ENCODE measurements at places on chromosomes 6 and 20.
A peak's percentile ranks its signal among the peaks of the same experiment; 100 is the strongest.

DNA sequence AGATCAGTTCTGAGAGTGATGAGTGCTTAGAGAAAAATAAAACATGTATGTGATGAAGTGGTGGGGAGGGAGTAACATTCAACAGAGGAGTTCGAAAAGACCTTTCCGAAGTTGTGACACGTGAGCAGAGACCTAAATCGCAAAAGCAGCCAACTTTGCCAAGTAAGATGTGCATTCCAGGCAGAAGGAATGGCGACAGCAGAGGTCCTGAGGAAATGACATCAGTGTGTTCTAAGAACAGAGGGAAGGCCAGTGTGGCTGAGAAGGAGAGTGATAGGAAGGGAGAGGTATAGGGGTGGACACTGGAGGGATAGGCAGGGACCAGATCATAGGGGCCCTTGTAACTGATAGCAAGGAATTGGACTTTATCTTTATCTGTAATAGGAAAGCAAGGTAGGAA, 51.3 kb downstream of the ADAT2 start:
- no peak overlapping the region for H3K4me3 ChIP-seq
- H3K27ac ChIP-seq = no peak overlapping the region
- DNase-seq = no peak

DNA sequence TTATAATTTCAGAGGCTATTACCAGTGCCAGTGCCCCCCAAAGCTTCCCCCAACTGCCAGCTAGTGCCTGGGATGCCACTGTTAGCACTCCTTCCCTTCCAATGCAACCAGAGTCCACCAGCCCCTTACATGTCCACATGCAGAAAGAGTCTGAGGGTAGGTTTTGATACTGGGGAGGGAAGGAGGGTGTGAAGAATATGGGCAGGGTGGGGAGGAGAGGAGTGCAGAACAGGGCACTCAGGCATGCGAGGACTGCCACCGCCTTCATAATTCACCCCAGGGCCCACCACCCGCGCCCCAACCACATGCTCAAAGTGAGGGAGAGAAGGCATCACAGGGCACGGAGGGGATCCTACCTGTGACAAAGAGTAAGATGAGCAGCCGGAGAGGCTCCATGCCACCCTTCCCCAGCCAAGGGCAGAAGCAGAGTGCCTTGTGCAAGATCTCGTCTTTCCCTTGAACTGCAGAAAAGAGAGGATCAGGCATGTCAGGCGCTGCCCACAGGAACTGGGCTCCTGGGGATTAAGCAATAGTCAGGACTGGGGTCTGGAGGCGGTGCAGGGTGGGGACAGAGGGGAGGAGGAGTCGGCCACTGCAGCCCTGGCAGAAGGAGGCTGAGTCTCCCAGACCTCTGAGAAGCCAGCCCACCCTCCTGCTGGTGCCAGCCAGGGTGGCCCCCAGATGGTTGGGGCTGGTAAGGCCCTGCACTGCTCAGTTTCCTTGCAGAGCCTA, at the start of gene TREM2:
Gene TREM2, minus strand, starts transcription at position 430 of the 732 bp plus-strand sequence. Its CDS starts 34 bp downstream, at position 396.
- H3K27me3 ChIP-seq = no peaks in the 10 kb centered on the region
- H3K27ac ChIP-seq = no peak within 1 kb of the TSS
- DNase-seq = no peak
- H3K4me1 ChIP-seq = no peaks in the 10 kb centered on the region
- no peak within 1 kb of the TSS for H3K4me3 ChIP-seq
- no peaks in the 10 kb centered on the region for H3K36me3 ChIP-seq

DNA sequence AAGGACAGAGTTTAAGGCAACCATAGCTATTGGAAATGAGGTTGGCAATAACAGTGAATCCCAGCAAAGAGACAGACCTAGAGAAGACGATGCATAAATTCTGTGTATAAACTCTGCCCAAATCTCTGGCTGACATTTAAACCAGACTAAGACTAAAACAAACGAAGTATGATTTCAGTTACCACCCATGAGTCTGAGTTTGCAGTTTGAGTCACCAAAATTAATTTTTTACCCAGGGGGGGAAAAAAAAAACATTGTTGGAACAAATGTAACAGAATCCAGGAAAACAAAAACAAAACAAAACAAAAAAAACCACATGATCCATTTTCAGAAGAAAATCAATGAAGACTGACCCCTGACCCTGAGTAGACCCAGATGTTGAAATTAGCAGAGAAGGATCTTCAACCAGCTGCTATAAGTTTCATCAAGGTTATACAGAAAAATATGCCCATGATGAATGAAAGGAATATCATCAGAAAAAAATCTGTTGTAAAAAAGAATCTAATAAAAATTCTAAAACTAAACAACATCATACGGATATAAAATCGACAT, 190.8 kb downstream of the GMDS start:
- no peak overlapping the region for H3K4me3 ChIP-seq
- H3K36me3 ChIP-seq = no peaks in the 10 kb centered on the region
- no peaks in the 10 kb centered on the region for H3K27me3 ChIP-seq

GRCh38 chr20:38445381-38445796, 10.3 kb upstream of the SNHG17 start:
- H3K4me1 ChIP-seq = peaks cover 12% of the 10 kb centered on the region
- DNase-seq = no peak
- H3K36me3 ChIP-seq = no peaks in the 10 kb centered on the region
- no peak overlapping the region for H3K4me3 ChIP-seq
- no peaks in the 10 kb centered on the region for H3K27me3 ChIP-seq

DNA sequence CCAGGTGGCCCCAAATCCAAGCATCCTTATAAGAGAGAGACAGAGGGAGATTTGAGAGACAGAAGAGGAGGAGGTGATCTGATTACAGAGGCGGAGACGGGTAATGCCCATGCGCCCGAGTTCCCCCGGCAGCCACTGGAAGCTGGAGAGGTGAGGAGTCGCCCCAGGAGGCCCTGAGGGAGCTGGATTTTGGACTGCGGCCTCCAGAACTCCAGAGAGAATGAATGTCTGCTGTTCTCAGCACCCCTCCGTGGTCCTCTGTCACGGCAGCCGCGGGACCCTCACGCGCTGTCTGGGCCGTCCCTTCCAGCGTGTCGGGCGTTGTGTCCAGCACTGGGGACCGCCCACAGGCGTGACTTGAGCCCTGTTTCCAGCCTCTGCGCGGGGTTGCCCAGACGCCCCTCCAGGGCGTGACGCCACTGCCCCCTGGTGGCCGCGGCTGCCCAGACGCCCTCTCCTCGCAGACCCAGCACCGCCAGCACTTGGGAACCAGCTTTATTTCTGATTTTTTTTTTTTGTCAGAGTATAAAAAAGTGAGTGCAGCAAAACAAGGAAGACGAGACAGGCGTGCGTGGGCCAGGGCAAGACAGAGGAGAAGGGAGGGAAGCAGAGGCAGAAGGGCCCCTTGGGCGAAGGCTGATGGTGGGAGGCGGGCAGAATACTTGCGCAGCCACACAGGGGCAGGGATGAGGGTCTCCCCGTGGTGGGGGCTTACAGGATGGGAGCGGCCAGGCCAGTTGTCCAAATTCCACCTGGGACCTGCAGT, 4.1 kb upstream of the ZNF512B start:
- no peaks in the 10 kb centered on the region for H3K36me3 ChIP-seq
- H3K27ac ChIP-seq = no peak overlapping the region
- peak; percentile 85 for DNase-seq
- peaks cover 5% of the 10 kb centered on the region for H3K27me3 ChIP-seq
- peaks cover 5% of the 10 kb centered on the region for H3K4me1 ChIP-seq

GRCh38 chr6:125173341-125174095, 19.9 kb downstream of the TPD52L1 start:
- no peaks in the 10 kb centered on the region for H3K27me3 ChIP-seq
- DNase-seq = no peak
- no peak overlapping the region for H3K27ac ChIP-seq
- H3K4me3 ChIP-seq = no peak overlapping the region

GRCh38 chr6:14695579-14695978, 550.3 kb upstream of the JARID2 start:
- DNase-seq = no peak
- H3K4me3 ChIP-seq = no peak overlapping the region
- H3K27ac ChIP-seq = no peak overlapping the region
- H3K4me1 ChIP-seq = no peaks in the 10 kb centered on the region
- no peaks in the 10 kb centered on the region for H3K27me3 ChIP-seq
- H3K36me3 ChIP-seq = no peaks in the 10 kb centered on the region

DNA sequence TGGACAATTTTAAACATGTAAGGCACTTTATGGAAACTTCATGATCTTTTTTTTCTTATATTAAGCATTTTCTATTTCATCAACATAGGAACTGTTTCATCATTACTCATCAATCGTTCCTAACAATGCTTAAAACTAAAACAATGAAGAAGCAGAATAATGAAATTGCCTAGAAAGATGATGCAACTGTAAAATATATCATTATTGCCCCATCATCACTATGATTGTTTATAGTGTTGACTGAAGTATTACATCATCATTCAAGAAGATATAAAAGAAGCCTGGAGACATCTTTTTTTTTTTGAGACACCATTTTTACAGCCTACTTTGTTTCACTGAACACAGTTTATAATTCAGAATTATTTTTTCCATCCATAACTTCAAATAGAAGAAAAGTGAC, 147.2 kb downstream of the TRDN start:
- no peak overlapping the region for H3K4me3 ChIP-seq
- no peaks in the 10 kb centered on the region for H3K36me3 ChIP-seq
- no peak overlapping the region for H3K27ac ChIP-seq
- H3K4me1 ChIP-seq = no peaks in the 10 kb centered on the region
- H3K27me3 ChIP-seq = no peaks in the 10 kb centered on the region
- DNase-seq = no peak

- H3K36me3 ChIP-seq = no peaks in the 10 kb centered on the region
- peaks cover 13% of the 10 kb centered on the region for H3K4me1 ChIP-seq
- H3K27ac ChIP-seq = 0 out of 2 replicates have a peak overlapping the region, but pooled peaks have one; percentile 2
- H3K27me3 ChIP-seq = no peaks in the 10 kb centered on the region
- DNase-seq = no peak
- no peak overlapping the region for H3K4me3 ChIP-seq
Observed at GRCh38 chr20:48358176-48359054, 469.4 kb downstream of the PREX1 start.

GRCh38 chr6:144315226-144315980, 30.3 kb downstream of the UTRN start:
- no peak for DNase-seq
- no peaks in the 10 kb centered on the region for H3K4me1 ChIP-seq
- H3K4me3 ChIP-seq = no peak overlapping the region
- no peak overlapping the region for H3K27ac ChIP-seq

GRCh38 chr6:91782802-91783201, 1195.9 kb upstream of the MAP3K7 start:
- no peak for DNase-seq
- no peak overlapping the region for H3K4me3 ChIP-seq
- no peak overlapping the region for H3K27ac ChIP-seq
- H3K36me3 ChIP-seq = no peaks in the 10 kb centered on the region
- no peaks in the 10 kb centered on the region for H3K27me3 ChIP-seq

GRCh38 chr20:10093087-10093591, 58.4 kb downstream of the ANKEF1 start:
- H3K27me3 ChIP-seq = no peaks in the 10 kb centered on the region
- H3K4me1 ChIP-seq = no peaks in the 10 kb centered on the region
- DNase-seq = no peak
- H3K27ac ChIP-seq = no peak overlapping the region
- H3K4me3 ChIP-seq = no peak overlapping the region
- H3K36me3 ChIP-seq = no peaks in the 10 kb centered on the region

Data from MM.1S (cell line).